ENCODE measurements at places on chromosomes 1 and 21.
A peak's percentile ranks its signal among the peaks of the same experiment; 100 is the strongest.

- no peak for DNase-seq
Measured at GRCh38 chr1:245444147-245444828, 289.5 kb downstream of the KIF26B start.

- DNase-seq: no peak
Measured at GRCh38 chr1:225870911-225871310, 11.3 kb downstream of the TMEM63A start.

GRCh38 chr1:65681096-65681495 lies 111.6 kb upstream of the PDE4B start:
- no peak for DNase-seq

DNA sequence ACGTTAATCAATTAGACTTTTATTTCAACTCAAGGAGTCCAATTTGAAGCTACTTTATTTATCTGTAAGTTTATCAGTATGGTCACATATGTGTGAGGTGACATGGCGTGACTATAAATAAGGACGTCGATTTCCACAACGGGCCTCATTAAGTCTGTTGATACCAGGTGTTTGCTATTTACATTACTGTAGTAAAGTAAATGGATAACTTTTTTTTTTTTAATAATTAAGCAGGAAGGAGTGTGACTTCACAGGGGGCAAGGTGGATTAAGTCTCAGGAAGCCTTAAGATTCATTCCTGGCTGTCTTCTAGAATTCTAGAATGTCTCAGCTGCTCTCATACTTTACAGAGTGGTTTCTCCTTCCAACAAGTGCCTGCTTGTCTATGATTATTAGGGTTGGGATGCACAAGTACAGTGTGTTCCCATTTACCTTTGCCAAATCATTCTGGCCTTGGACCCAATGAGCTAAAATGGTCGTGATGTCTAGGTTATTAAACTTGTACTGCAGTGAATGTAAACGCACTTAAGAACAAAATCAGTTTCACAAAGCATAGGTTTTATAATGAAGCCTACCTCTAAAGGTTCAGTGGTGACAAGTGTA lies 15.5 kb downstream of the MAP3K7CL start:
- DNase-seq: no peak

GRCh38 chr1:49971088-49971487 lies 52.7 kb downstream of the AGBL4 start:
- DNase-seq: no peak

DNA sequence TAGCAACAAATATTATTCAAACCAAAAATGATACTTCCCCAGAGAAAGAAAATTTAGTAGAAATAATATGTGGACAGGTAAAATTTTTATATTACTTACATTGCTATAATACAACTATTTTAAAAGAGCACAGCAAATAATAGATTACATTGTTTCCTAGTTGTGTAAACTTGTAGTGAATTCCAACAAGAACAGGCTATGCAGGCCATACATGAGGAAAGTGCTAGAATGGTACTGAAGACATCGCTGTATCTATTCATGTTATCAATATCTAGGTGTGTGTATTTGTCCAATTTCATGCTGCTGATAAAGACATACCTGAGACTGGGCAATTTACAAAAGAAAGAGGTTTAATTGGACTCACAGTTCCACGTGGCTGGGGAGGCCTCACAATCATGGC lies 47.9 kb upstream of the ADGRL2 start:
- DNase-seq: no peak

DNA sequence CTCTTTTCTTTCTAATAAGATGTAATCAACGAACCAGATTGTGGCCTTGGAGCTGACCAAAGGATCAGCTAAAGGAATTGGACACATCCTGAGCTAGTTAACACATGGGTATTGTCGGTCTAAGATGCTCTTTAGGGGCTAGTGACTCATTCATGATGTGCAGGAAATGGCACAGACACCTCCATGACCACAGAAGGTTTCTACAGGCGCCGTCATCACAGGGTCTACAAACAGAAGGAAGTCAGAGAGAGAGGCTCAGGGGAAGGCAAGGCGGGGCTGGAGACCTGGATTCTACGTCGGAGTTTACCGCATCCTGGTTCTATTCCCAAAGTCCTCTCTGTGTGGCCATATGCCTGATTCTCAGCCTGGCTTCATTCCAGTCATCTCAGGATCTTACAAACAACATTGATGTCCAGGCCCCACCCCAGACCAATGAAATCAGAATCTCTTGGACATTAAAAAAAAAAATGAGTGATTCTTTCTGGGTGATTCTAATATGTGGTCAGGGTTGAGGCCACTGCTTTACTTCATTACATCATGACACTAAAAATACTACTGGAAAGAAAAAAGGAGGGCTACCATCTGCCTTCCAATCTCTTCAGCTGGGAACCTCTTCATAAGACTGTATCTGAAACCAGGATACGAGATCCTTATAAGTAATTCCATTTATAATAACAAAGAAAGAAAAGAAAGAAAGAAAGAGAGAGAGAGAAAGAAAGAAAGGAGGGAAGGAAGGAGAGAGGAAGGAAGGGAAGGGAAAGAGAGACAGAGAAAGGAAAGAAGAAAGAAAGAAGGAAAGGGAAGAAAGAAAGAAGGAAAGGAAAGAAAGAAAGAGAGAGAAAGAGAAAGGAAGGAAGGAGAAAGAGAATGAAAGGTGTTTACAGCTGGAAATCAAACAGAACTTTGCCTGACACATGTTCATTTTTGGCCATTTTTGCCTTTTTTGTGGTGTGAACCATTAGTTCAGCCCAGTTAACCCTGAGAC lies 11.6 kb upstream of the KCNJ15 start:
- peak; percentile 31 for DNase-seq

DNA sequence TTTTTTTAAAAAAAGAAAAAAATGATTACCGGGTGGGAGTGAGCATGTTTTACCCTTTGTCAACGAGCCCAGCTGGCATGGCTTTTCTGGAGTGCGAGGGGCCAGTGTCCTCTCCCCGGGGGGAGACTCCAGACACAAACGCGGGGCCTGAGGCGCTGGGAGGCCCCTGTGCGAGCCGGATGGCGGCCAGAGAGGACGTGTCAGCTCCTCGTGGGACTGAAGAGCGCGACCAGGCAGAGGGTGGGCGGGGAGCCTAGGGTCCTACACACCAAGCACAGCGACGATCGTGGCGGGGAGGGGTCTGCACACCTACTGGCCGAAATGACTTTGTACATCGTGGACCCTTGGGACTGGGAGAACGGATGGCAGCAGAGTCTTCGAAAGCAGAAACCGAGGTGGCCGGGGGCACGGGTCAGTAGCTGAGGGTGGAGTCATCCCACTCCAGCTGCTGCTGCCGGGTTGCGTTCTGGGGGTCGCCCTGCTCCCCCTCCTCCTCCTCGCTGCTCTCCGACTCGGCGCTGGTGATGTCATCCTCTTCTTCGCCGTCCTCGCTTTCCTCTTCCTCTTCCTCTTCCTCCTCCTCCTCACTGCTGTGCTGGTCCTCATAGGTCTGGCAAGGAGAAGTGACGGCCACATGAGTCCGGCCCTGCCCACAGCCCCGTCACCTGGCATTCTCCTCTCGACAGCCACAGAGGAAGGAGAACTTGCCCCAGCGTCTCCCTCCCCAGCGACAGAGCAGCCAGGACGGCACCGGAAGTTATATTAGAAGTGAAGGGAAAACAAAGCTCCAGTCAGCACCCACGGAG lies 78.8 kb downstream of the PIK3CD start:
- DNase-seq: no peak

- no peak for DNase-seq
Measured at GRCh38 chr1:101313356-101313755, 76.5 kb downstream of the S1PR1 start.

DNA sequence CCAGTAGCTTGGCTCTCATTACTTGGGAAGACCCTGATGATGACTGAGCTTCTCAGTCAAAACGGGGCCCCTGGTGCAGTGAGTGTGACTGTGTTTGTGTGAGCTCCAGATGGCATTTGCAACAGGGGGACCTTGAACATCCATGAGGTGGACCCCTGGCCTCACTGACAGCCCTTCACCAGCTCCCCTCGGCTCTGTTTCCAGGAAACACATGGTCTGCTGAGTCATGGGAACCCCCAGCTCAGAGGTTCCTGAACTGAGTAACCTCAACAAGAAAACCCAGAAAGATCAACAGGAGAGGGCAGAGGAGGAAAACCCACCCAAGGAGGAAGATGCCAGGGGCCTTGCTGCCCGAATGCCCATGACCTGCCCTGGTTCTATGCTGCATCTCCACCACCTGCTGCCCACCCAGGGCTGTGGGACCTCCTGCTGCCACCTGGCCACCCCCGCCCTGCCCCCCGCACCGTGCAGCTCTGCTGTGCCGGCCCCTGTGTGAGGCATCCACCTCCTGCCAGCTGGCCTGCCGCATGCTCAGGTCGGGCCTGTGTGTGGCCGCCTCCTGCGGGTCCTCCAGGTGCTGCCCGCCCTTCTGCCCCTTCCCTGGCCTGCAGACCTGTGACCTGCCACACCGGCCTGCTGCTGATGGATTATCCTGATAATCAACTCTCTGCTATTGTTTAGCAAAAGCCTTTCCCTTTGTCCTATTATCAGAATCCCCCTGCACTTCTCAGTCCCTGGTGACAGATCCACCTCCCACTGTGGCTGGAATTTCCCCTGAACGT lies 4.2 kb upstream of the KRTAP12-1 start:
- no peak for DNase-seq

GRCh38 chr1:6880951-6881690 lies 95.9 kb downstream of the CAMTA1 start:
- no peak for DNase-seq

DNA sequence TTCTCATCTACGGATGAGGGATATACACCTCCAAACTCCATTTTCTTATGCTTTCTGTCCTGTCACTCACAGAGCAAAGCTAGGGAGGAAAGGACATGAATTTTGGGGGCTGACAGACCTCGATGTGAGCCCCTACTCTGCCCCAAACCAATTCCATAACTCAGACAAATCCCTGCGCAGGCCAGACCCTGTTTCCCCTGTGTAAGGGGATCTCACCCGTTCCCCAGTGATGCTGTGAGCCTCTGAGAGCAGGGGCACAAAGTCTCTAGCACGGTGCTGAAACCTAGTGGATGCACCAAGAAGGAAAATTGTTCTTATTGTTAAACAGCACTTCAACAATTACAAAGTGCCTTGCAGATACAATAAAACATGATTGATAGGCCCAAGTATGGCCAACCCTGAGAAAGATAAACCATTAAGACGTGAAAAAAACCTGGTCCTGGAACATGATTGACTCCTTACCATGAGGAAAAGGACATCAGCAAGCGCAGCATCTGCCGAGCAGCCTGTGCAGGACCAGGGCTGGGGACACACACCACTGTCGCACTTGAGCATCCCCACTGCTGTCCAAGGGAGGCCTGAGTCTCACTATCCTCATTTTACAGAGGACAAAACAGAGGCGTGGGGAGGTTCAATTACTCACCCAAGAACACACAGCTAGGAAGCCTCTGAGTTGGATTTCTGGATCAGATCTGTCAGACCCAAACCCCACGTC lies 137.8 kb downstream of the GLIS1 start:
- no peak for DNase-seq

GRCh38 chr1:111062624-111063023 lies 77.3 kb downstream of the DRAM2 start:
- no peak for DNase-seq

DNA sequence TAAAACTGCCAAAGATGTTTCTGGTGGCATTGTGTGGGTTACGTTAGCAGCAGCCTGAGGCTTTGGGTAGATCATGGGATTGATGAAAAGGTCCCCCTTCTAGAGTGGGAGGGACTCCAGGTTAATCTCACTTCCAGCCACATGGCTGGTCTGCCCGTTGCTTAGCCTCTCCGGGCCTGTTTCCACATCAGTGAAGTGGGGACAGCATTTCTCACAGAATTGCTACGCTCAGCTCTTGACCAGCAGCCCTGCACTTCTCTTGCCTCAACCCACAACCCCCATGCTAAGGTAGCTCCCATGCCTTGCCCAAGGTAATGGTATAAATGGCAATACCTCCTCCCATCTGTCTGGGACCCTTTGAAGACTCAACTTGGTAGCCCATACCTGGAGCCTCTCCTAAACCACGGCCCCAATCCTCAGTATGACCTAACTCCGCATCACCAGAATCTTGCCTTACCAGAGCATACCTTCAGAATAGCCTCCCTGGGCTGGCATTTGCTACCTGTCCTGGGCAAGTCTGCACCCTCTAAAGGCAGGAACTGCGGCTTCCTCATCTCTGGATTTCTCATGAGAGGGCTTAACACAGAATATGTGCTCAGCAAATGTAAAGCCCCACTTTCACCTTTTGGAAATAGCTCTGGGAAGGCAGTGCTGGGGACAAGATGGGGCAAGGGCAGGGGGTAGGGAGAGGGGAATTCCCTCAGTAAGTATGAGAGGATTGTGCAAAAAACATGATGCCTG lies 10.9 kb upstream of the GUCA2A start:
- no peak for DNase-seq

- no peak for DNase-seq
Measured at GRCh38 chr1:205298191-205298994, 23.2 kb downstream of the NUAK2 start.

GRCh38 chr1:210794445-210794844 lies 339.5 kb downstream of the KCNH1 start:
- no peak for DNase-seq

DNA sequence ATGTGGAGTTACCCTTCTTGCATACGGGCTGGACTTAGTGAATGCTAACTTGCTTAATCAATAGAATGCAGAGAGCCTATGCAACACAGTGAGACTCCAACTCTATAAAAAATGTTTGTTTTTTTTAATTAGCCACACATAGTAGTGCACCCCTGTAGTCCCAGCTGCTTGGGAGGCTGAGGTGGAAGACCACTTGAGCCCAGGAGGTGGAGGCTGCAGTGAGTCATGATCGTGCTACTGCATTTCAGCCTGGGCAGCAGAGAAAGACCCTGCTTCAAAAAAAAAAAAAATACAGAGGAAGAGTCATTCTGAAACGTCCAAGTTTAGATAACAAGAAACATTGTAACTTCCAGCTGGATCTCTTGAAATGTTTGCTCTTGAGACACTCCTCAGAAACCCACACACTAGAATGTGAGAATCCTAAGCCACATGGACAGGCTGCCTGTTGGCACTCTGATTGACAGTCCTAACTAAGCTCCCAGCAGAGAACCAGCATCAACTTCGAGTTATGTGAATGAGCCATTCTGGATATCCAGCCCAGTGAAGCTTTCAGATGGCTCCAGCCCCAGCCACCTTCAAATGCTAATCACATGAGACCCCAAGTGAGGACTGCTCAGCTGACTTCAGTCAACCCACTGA lies 20.0 kb upstream of the CAP1 start:
- DNase-seq: no peak

DNA sequence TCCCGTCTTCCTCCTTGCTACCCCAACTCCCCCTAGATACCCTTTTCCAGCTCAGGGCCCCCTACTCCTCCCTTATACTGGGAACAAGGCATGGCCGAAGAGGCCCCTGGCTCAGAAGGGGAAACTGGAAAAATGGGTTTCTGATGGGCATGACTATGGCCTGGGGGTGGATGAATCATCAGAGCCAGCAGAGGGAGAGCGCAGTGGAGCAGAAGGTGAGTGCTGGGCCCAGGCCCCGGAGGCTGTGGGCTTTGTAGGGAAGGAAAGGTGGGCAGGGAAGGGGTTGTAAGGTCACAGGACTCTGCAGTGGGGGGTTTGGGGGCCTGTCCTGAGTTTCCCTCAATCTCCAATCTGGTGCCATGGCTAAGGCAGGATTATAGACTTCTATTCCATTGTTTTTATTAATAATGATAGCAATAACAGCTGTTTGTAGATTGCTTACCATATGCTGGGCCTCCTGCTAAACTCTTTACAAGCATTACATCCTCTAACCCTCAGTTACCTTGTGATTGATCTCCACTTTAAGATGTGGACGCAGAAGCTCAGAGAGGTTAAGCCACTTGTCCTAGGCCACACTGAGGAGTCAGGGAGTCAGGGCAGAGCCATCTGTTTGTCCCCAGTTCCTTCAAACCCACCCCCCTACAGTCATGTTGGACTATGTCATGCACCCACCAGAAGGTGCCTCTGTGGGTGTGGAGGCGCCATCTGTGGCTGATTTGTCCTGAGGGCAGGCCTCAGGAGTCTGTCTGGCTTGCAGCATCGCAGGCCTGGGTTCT lies 36.2 kb upstream of the ZNF362 start:
- DNase-seq: no peak

Data from stimulated activated CD4-positive, alpha-beta T cell treated with anti-CD3 and anti-CD28 coated beads, TNF-alpha, amount 100 ng/mL, for 24 hours (primary cell).